ENCODE measurements at places on chromosomes 4 and X. TPM values are rescaled to one million over a fixed set of nuclear protein-coding genes. Genes with fewer than 3 reads are reported as not detected.

GRCh38 chr4:47075919-47076318, 44.6 kb downstream of the GABRB1 start:
- DNase-seq = no peak

Gene BMX
- not detected for total RNA-seq

DNA sequence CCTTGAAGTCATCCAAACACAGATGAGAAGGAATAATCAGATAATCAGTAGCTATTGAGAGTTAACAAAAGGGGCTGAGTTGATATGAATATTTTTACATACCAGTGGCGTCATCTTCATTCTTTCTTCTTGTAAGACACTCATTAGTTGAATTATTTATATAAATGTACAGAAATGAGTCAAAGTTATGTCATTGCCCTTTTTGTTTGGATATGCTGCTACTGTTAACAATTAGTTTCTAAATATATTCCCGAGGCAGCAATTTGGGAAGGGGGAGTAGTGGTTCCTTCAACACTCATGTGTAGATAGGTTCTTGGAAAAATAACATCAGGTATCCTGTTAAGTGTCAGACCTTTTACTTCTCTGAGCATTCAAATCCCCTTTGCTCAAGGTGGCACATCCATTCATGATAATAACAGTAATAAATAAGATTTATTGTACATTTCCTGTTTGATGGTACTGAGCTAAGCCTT, 436.6 kb downstream of the SPRY1 start:
- DNase-seq = no peak

Gene PACRGL
- 23.0 TPM for total RNA-seq

DNA sequence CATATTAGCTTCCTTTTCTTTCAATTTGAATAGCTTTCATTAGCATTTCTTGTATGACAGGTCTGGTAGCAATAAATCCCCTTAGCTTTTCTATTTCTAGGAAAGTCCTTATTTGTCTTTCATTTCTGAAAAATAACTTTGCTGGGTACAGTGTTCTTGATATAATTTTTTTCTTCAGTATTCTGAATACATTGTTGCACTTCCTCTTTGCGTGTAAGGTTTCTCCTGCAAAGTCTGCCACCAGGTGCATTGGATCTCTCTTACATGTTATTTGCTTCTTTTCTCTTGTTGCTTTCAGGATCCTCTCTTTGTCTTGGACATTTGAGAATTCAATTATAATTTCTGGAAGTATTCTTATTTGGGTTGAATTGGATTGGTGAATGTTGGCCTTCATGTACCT, 663.7 kb downstream of the GRXCR1 start:
- DNase-seq = no peak

DNA sequence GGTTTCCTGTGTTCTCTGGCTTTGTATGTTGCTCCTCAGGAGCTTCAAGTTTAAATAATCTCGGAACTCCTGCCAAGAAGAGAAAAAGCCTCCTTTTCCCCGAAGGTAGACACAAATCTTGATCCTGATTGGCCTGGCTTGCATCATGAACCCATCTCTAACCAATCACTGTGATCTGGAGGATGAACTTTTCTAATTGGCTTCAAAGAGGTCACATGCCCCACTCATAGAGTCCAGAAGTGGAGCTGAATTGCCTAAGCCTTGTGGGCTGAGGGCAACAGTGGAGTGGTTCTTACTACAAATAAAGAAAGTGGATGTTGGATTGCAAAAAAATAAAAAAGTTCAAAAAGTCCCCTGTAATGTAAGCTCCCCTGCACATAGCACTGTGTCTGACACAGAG, 245.9 kb downstream of the MID1IP1 start:
- no peak for DNase-seq

- no peak for DNase-seq
Observed at GRCh38 chr4:133513901-133514300, 364.8 kb downstream of the PCDH10 start.

- DNase-seq = no peak
Observed at GRCh38 chr4:147104768-147105167, 159.1 kb upstream of the TTC29 start.

DNA sequence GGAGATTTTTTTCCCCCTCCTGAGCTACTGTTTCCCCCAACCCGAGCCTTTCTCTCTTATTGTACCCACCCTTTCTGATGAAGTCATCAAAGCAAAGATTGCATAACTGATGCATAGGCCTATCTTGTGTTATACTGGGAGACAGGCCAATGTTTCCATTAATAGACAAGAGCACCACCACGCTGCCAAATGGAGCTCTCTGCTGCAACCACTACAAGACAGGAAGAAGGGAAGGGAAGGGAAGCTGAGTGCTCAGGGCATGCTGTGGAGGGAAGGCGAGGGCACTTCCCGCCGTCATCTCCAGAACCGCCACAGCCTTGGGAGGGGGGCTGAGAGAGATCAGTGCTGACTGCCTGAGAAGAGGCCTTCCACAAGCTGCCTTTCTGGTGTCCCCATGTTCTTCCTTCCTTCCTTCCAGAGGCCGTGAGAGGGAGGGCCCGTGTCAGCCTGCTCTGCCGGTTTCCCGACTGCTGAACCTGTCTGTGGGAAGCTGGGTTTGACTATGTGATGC, 75.0 kb downstream of the MGST2 start:
- DNase-seq = no peak

- DNase-seq = no peak
Observed at GRCh38 chrX:109481986-109482385, at the start of gene GUCY2F. GUCY2F (minus strand) TSS chrX:109482086; CDS start chrX:109475936, 6,150 bp downstream.

Gene GRIPAP1
- 35.2 TPM for total RNA-seq
